ENCODE measurements at places on chromosomes 13 and 19.

DNA sequence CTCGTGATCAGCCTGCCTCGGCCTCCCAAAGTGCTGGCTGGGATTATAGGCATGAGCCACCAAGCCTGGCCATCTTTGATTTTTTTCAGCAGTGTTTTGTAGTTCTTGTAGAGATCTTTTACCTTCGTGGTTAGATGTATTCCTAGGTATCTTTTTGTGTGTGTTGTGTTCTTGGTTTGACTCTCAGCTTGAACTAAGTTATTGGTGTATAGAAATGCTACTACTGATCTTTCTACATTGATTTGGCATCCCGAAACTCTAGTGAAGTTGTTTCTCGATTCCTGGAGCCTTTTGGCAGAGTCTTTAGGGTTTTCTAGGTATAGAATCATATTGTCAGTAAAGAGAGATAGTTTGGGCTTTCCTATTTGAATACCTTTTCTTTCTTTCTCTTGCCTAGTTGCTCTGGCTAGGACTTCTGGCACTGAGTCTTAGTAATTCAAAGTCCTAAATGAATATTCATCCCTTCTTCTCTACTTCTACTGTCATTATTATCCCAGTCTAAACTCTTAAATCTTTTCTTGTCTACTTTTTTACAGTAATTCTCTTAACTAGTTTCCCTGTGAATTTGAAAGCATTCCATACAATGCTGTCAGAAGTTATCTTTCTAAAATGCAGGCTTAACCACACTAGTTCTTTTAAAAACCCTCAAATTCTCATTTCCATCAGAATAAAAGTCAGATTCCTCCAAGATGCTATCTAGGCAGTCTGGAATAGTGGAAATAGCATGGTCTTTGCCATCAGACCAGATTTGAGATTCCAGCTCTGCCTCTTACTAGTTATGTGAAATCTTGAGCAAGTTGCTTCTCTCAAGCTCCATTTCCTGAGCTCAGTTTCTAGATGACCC lies 7.0 kb downstream of the GPR18 start:
- DNase-seq: no peak

DNA sequence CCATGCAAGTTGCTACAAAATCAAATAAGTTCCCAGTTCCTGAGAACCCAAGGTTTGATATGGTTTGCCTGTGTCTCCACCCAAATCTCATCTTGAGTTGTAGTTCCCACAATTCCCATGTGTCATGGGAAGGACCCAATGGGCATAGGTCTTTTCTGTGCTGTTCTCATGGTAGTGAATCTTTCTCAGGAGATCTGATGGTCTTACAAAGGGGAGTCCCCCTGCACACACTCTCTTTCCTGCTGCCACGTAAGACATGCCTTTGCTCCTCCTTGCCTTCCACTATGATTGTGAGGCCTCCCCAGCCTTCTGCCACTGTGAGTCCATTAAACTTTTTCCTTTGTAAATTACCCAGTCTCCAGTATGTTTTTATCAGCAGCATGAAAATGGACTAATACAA lies 28.5 kb upstream of the TSHZ3 start:
- DNase-seq: no peak

DNA sequence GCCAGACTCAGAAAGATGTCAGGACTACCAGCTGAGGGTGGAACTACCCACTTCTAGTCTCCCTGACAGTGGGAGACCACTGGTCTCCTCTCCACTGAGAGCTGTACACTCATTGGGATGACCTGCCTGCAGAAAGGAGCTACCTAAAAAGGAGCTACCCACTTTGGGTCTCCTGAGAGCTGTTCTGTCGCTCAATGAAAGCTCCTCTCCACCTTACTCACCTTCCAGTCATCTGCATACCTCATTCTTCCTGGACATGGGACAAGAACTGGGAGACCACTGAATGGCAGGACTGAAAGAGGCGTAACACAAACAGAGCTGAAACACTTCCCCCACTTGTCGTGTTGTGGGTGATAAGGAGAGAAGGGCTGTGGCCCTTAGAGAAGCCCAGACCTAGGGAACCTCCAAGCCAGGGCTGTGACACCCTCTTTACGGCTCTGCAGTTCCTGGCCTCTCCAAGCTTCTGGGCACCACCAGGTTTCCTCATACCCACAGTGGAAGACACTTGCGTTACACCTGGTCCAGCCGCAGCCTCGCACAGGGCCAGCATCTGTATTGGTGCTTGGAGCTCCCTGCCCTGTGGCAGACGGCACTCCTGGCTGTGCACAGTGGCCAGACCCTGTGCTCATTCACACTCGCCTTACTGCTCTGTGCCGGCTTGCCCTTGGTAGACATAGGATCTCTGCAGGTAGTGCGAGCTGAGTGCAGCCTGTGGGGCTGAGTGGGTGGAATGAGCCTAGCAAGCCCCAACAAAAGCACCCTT lies 54.9 kb upstream of the SLITRK6 start:
- DNase-seq: no peak

DNA sequence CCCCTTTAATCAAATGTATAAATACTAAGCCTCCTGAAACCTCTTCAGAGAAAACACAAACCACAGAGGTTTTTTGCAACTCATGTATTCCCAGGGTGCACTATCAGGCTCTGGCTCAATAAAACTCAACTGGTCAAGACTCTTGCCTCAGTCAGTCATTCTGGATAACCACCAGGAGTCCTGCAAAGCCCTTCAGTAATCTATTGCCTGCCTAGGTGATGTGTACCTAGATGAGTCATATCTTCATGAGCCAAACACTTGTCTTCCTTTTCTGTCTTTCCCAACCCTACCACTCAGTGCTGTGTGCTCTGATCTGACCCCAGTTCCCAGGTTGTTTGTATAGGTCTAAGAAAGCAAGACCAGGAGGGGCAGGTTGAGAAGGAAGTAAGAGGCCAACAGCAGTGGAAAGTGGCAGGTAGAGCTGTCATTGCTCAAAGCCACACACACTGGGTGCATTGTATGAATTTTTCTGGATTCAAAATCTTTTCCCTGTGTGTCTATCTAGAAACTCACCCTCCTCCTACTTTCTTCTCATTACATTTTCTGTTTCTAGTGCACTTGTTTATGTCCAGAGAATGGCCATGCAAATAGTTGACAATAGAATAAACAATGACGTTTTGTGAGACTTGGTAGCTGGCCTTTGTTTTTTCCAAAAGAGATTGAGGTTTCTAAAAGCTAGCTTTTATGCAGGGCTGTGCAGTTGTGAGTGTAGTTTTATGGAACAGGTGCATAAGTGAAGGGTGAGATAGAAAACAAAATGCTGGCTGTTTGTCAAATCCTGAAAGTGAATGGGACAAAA lies 48.1 kb downstream of the PSG1 start:
- DNase-seq: no peak

DNA sequence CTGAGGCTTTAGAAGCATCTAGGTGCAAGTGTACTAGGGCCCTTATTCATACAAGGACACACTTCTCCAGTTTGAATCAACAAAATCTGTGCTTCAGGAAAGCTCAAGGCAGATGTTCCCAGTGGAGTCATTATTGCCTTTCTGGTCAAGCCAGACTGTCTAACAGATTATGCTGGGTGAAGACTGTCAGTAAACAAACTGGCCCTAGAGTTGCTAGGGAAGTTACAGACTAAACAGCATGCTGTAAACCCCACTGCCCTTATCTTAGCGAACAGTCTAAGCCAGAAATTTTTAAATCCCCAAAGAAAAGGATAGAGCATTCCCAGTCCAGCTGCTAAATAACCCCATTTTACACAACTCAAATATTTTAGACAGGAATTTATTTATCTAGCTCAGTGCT lies 1701.3 kb upstream of the PRR20A start:
- no peak for DNase-seq

DNA sequence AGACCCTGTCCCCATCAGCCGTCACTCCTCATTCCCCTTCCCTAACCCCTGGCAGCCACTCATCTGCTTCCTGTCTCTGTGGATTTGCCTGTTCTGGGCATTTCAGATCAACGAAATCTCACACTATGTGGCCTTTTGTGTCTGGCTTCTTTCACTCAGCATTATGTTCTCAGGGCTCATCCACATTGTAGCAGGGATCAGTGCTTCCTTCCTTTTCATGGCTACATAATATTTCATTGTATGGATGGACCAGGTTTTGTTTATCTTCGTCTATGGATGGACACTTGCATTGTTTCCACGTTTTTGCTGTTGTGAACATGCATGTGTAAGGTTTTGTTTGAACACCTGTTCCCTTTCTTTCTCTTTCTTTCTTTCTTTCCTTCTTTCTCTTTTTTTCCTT lies 41.3 kb downstream of the NWD1 start:
- DNase-seq: no peak

GRCh38 chr13:102117175-102117831 lies 284.5 kb downstream of the FGF14 start:
- no peak for DNase-seq

- no peak for DNase-seq
Observed at GRCh38 chr13:33919120-33919519, 101.2 kb downstream of the RFC3 start.

DNA sequence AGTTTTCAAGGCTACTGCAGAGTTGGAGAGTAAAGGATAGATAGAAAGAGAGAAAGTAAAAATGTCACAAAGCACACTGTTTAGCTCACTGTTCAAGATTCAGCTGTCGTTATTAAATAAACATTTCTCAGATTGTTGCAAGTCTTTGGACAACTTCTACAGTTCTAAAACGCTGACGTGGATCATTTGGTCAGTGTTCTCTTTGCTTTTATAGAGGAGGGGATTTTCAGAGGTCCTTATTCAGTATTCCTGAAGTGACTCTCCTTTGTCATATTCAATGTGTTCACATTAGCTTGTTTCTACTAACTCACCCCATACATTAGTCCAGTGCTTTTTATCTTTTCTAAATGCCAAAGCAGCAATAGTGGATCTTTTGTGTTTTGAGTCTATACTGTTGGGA lies 154.7 kb upstream of the ARGLU1 start:
- DNase-seq: no peak

- DNase-seq: no peak
Observed at GRCh38 chr13:32330441-32330840, 15.1 kb downstream of the BRCA2 start.

- DNase-seq: no peak
Observed at GRCh38 chr13:36456577-36456976, 24.3 kb downstream of the CCNA1 start.

GRCh38 chr13:80599765-80600164 lies 258.8 kb upstream of the SPRY2 start:
- DNase-seq: no peak

- no peak for DNase-seq
Observed at GRCh38 chr19:2653710-2654707, 48.5 kb downstream of the GNG7 start.

DNA sequence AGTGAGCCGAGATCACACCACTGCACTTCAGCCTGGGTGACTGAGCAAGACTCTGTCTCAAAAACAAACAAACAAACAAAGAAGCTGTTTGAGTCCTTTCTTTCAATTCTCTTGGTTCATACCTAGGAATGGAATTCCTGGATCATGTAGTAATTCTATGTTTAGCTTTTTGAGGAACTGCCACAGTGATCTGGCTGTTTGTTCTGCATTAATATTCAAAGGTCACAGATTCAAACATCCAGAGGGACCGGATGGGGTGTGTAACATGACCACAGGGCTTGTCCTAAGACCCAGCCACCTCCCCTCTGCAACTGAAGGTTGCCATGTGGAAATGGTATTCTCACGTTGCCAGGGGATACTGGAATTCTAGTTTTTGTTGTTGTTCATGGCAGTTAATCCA lies 10.2 kb downstream of the COLGALT1 start:
- DNase-seq: no peak
